ENCODE measurements at places on chromosomes 5 and 9. TPM values are rescaled to one million over a fixed set of nuclear protein-coding genes. Genes with fewer than 3 reads are reported as not detected.

AGXT2 gene
- total RNA-seq = not detected

DNA sequence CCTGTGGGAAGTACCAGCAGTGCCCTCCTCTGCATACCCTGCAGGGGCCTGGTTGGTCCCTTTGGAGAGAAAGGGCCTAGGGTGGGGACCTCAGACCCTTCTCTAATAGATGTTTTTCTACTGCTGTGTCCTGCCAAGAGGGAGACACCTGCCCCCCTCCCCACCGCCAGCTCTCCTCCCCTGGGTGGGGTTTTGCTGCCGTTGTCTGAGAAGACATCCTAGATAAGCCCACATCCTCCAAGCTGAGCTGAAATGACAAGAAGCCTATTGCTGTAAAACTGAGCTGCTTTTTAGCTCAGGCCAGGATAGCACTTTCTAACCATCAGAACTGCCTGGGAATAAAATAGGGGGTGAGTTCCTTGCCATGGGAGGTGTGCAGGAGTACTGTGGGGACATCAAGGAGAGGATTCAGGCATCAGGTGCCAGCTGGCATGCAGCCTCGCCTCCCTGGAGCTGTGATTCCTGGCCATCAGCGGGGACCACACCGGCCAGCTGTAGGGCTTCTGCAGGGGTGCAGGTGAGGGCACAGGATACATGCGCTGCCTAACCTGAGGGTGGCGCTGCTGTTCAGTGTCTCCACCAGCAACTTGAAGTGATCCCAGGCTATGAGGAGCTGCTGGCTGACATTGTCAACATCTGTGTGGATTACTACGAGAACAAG, 37.9 kb downstream of the CYFIP2 start:
- H3K27me3 ChIP-seq = no peaks in the 10 kb centered on the region
- peak; percentile 76 for DNase-seq
- H3K36me3 ChIP-seq = peaks cover 77% of the 10 kb centered on the region
- H3K4me1 ChIP-seq = peaks cover 75% of the 10 kb centered on the region
- H3K27ac ChIP-seq = peak overlapping the region; percentile 64
- no peak overlapping the region for H3K4me3 ChIP-seq

DNA sequence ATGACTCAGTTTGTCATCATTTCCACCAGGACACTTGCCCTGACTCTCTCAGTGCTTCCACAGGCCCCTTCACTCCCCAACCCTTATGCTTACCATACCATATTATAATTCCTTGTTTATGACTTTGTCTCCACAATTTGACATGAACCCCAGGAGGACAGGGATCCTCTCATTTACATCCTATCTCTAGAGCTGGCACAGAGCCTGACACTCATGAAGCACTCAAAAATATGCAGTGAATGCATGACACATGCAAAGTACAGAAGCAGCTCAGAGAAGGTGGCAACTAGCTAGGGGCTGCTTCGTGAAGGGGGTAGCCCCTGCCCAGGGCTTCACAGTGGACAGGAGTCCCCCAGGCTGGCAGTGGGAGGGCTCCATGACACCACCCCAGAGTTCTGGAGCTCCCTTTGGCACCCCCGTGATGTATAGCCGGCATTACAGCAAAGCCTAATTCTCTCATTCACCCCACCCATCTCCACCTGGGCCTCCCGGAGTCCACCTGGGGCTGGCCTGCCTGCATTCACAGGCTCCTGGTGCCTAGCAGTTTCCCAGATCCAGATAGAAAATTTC, 112.0 kb upstream of the SPOCK1 start:
- H3K4me1 ChIP-seq = peaks cover 15% of the 10 kb centered on the region
- H3K27me3 ChIP-seq = peaks cover 11% of the 10 kb centered on the region
- no peak for DNase-seq
- H3K4me3 ChIP-seq = no peak overlapping the region

KCNN2 gene
- not detected for total RNA-seq
